ENCODE measurements at places on chromosomes 12 and 14.

- DNase-seq, result no peak
These were observed 70.5 kb upstream of the FLRT2 start for GRCh38 chr14:85459361-85460000.

GRCh38 chr14:61746881-61747280 is 15.3 kb upstream of the SNAPC1 start:
- no peak for DNase-seq

DNA sequence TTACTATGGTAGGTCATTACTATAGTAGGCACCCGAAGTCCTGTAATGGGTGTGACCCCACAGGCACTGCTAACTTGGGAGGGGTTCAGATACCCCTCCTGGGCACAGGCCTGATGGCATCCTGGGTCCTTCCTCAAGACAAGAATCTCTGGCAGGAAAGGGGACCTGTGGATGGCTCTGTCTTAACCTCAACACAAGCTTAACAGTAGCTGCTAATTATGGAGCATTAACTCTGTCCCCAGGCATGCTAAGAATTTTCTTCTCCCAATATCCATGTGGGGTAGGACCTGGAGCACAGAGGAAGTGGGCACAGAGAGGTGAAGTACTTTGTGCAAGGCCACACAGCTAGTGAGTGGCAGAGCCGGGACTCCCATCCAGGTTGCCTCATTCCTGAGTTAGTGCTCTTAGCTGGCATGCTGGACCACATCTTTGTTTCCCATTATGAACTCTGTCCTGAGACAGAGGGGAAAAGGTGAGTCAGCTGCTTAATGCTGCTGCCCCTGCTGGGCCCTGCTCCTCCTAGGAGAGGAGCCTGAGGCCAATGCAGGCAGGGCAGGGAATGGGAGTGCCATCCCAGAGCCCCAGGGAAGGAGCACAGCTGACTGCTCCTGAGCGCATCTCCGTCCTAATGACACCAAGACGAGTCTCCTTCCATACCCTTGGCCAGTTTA is 32.1 kb downstream of the GALNT16 start:
- DNase-seq, result no peak

- DNase-seq, result no peak
These were observed 94.5 kb downstream of the OTOGL start for GRCh38 chr12:80193865-80194264.

DNA sequence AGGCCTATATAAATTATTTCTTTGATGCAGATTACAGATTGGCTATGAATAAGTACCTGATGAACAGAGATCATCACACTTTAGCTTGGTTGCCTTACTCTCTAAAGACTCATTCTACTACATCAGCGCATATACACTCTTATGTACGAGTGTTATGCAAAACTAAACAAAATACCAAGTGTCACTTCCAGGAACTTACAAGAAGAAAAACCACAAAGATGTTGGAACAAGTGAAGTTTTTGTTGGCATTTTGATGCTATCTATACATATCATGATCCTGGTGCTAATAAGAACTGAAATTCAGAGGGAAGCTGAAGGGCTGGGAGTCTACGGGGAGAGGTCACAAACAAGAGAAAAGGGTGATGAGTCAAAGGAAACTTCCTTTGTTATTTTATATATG is 47.9 kb upstream of the CERS5 start:
- no peak for DNase-seq

DNA sequence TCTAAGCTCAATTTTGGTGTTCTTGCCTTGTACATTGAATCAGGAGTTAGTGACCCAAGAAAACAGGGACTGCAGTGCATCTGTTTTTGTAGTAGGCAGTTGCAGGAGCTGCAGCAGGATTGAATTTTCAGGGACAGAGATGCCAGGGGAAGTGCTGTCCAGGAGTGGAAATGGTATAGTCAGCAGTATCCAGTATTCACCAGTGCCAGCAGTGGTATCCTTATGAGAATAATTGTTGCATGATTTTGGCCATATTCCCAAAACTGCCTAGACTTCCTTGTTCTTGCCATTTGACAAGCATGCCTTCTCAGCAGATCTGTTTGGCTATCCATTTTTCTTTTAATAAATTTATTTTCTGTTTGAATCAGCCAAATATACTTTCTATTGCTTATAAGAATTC is 18.6 kb upstream of the ABCD2 start:
- no peak for DNase-seq

DNA sequence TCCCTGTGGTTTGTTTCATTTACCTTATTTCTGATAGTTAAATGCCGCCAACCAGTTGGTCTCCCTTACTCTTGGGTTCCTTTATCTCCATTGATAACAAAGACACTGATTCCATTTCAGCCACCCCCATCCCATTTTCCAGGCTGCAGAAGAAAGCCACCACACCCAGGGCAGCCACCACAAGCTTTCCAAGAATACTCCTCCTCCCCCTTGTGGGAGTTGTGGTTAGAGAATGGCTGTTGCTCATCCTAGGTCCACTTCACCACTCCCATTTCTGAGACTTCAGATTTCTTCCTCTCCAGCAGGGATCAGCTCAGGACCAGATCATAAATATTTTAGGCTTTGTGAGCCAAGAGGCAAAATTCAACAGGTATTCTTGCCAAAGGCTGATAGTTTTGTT is 73.9 kb downstream of the ANO4 start:
- no peak for DNase-seq

DNA sequence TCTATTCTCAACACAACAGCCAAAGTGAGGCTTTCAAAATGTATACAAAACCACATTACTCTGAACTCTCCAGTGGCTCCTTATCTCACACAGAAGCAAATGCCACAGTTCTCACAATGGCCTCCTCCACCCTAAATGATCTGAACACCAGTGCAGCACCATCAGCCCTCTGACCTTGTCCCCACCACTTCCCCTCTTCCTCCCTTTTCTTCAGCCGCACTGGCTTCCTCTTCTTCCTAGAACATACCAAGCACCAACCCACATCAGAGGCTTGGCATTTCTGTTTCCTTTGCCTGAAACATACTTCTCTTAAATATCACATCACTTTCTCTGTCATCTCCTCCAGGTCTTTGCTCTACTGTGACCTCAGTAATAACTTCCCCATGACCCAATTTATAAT is 66.3 kb downstream of the GPR135 start:
- no peak for DNase-seq
